ENCODE measurements at places on chromosomes 12 and 14. TPM values are rescaled to one million over a fixed set of nuclear protein-coding genes. Genes with fewer than 3 reads are reported as not detected.

APOF gene
- total RNA-seq = not detected

ZDHHC22 gene
- total RNA-seq = not detected

DAO gene
- total RNA-seq = not detected

IL22 gene
- not detected for total RNA-seq

ETFBKMT gene
- total RNA-seq = 4.3 TPM

PTPN21 gene
- total RNA-seq = 22.1 TPM

FAM161B gene
- total RNA-seq = 2.3 TPM

SINHCAF gene
- total RNA-seq = 257 TPM

SAMD15 gene
- total RNA-seq = 2.3 TPM

CCDC38 gene
- total RNA-seq = not detected

All from renal cortical epithelial cell (primary cell).